ENCODE measurements at places on chromosomes 12 and 14.

DNA sequence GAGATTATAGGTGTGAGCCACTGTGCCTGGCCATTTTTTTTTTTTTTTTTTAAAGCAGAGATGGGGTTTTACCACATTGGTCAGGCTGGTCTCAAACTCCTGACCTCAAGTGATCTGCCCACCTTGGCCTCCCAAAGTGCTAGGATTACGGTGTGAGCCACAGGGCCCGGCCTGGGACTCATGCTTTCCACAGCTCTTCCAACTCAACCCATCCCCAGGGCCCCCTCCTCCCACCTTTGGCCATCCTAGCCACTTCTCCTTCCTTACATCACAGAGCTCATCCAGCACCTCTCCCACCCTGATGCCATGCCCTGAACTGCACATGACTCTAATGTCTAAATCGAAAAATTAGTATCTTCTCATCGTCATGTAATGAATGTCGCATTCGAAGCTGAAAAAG, 12.6 kb upstream of the TDRD9 start:
- DNase-seq, result no peak

DNA sequence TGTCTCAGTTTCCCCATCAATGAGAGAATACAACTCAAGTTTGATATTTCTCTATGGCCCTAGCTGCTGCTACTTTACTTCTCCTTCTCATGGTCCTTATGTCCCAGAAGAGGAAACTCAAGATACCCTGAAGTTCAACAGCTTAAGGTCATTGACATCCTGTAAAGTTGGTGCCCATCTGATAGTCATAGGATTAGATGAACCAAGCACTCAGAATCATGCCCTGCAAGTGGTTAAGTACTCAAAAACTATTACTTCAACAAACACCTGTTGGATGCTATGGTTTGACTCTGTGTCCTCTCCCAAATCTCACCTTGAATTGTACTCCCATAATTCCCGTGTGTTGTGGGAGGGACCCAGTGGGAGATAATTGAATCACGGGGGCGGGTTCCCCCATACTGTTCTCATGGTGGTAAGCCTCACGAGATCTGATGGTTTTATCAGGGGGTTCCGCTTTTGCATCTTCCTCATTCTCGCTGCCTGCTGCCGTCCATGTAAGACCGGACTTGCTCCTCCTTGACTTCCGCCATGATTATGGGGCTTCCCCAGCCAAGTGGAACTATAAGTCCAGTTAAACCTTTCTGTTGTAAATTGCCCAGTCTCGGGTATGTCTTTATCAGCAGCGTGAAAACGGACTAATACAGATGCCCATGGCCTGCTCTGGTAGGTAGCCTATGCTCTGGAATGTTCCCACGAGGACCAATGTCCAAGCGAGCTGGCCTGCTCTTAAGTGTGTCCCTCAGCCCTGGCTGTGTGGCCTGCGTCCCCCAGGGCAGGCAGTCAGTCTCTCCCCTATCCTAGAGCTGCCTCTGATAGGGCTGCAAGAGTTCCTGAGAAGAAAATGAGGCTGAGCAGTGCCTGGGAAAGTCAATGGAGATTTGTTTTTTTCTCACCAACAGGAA, 18.1 kb downstream of the CAMKK2 start:
- DNase-seq, result no peak

DNA sequence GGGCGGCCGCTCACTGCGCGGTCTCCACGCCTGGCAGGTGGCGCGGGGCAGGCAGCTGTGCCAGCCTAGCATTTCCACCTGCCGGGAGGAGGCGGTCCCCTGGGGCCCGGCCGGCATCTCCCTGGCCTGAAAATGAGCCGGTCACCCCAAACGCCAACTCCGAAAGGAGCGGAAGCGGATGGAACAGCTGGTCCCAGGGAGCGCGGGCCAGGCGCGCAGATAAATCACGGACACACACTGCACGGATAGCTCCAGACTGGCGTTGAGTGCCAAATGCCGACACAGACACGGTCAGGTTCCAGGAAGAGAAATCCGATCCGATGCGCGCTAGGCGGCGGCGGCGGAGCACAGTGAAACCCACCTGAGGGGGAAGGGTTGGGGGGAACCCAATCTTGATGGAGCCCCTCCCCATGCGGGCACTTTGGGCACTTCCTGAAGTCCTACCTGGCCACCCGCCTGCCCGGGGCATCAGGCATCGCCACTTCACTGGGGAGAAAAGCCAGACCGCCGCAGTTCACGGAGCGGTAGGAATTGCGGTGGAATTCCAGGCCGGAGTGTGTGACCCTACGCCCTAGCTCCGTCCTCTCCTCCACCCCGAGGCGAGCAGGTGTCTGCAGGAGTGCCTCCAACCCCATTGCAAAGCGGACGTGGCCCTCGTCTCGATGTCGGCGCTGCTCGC, 624 bp upstream of the PLEKHD1 start:
- DNase-seq, result no peak

DNA sequence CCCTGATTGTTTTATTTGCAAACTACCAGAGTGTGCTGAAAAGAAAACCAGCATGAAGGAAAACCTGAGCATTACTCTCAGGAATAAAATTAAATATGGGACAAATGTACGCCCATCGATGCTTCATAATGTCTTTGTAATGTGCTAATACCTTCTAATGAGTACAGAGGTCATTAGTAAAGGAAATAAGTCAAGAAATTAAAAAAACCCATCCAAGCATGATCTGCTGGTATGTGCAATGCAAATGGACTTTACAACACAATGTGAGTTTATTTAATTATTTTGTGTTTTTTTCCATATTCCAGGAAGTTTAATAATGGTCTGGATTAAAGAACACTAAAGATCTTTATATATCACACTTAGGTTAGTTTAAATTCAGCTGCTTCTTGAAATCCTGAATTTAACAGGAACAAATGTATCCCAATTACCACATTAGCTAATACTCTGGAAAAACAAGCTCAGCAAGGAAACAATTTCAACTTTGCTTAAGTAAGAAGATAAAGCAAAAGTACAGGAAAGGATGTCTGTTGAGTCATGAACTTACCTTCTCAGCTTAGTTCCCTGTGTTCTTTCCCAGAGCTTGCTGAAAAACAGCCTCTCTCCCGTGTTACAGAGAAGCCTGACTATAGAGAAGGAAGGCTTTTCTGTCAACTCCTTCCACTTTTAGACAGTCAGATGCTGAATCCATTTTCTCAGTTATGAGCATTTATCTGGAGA, 179.3 kb upstream of the TMEM260 start:
- no peak for DNase-seq

- DNase-seq, result no peak
Measured at GRCh38 chr14:33377596-33378390, 439.1 kb downstream of the NPAS3 start.

- DNase-seq, result no peak
Measured at GRCh38 chr14:75993567-75994041, 8.0 kb downstream of the IFT43 start.

- no peak for DNase-seq
Measured at GRCh38 chr12:47821346-47821706, 1.6 kb upstream of the HDAC7 start.

- DNase-seq, result no peak
Measured at GRCh38 chr12:39033782-39034181, 128.4 kb upstream of the CPNE8 start.
